Keratinocyte (primary cell): ENCODE measurements at places on chromosomes 2 and 18. TPM values are rescaled to one million over a fixed set of nuclear protein-coding genes. Genes with fewer than 3 reads are reported as not detected.

The SERPINB2 gene
- polyA plus RNA-seq: 555 to 1,052 TPM (median 733 TPM) in 3 replicates

The UCN gene
- polyA plus RNA-seq: 0.08 to 0.59 TPM (median 0.10 TPM) in 3 replicates

The SMAD7 gene
- 9.5 to 12.2 TPM (median 10.7 TPM) in 3 replicates for polyA plus RNA-seq

The SKA1 gene
- polyA plus RNA-seq: 1.1 to 8.4 TPM (median 7.2 TPM) in 3 replicates

The NDUFAF7 gene
- 11.5 to 27.7 TPM (median 20.8 TPM) in 3 replicates for polyA plus RNA-seq

The TPO gene
- polyA plus RNA-seq: 0.04 to 0.07 TPM (median 0.05 TPM) in 3 replicates

The ANTXR1 gene
- 12.8 to 35.9 TPM (median 20.4 TPM) in 3 replicates for polyA plus RNA-seq

The PLCD4 gene
- 10.2 to 15.3 TPM (median 13.2 TPM) in 3 replicates for polyA plus RNA-seq

The ITGB6 gene
- 174 to 197 TPM (median 183 TPM) in 3 replicates for polyA plus RNA-seq

GRCh38 chr18:31990823-31991222 is 27.8 kb upstream of the RNF125 start:
- no peak for DNase-seq
- no peaks in the 10 kb centered on the region for H3K4me1 ChIP-seq

DNA sequence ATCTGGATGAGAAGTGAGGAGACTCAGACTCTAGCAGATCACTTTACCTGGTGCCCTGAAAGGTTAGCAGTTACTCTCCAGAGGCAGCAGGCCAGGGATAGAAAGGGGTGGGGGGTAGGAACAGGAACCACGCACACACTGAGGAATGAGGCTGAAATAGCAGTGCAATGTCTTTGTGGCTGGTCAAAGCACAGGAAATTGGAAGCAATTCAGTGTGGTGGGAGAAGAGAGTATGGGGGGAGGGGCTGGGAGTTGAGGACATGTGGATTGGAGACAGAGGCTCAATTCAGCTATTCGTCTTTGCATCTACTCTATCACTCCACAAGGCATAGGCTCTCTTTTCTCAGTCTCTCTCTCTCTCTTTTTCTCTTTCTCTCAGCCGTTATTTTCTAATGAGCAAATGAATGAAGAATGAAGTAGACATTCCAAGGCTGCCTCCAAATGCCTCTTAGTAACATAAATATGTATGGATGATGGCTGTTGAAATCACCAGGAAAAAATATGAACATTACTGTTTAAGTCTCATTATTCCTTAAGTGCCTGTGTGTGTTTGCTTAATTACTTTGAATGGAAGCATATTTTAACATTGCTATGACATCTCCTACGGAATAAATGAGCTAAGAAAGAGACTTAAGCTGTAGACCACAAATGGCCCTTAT is 979.4 kb downstream of the TSN start:
- no peaks in the 10 kb centered on the region for H3K27me3 ChIP-seq
- H3K4me3 ChIP-seq: no peak overlapping the region
- H3K4me1 ChIP-seq: no peaks in the 10 kb centered on the region
- H3K36me3 ChIP-seq: no peaks in the 10 kb centered on the region
- DNase-seq: no peak

DNA sequence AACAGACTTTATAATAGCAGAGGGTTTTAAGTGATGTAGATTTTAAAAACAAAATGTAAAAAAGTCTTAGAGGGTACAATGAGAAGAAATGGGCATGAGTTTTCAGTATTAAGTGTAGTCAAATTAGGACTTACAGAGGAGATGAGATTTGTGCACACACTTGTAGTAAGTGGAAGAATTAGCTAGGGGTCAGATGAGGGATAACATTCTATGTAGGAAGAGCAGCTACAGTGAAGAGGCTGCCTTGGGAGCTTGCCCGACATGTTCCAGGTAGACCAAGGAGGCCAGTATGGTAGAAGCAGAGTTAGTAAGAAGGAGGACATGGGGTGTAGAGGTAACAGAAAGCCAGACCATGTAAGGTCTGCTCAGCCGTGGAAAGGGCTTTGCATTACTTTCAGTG is 189.2 kb upstream of the DSEL start:
- DNase-seq: no peak
- H3K4me3 ChIP-seq: no peak overlapping the region
- H3K27ac ChIP-seq: no peak overlapping the region
- H3K27me3 ChIP-seq: no peaks in the 10 kb centered on the region

DNA sequence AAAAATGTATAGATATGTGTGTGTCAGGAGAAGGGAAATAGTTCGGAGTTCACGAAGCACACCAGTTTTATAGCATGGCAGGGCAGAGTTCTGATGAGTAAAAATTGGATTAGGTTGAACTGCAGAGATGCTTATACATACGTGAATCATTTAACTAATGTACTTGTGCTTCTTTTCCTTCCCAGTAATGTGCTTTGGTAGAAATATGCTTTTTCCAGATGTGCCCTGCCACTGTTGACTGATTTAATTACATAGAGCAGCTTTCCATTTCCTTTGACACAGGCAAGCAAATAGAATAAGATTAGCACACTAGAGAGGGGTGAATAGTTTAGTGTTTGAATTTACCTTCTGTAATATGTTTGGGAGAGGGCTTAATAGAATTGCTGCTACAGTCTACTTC is 28.9 kb upstream of the ARMC9 start:
- H3K4me1 ChIP-seq: no peaks in the 10 kb centered on the region
- H3K4me3 ChIP-seq: no peak overlapping the region
- H3K27ac ChIP-seq: no peak overlapping the region
- H3K27me3 ChIP-seq: no peaks in the 10 kb centered on the region
- H3K36me3 ChIP-seq: peaks cover 11% of the 10 kb centered on the region

DNA sequence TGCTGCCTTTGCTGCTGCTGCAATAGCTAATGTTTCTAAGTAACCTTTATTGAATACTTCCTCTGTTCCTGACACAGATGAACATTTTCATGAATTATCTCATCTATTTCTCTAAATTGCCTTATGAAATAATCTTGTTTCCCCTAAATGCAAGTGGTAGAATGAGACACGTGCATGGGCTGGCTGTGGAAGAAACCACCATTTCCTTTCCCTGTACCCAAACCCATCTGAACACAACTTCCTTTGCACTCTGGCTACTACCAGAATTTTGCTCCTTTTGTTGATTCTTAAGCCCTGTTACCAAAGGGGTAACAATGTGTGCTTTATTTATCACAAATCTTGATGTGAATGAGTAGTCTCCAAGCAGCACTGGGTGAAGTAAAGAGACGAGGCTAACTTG is 29.2 kb downstream of the AKAIN1 start:
- no peak overlapping the region for H3K4me3 ChIP-seq
- no peaks in the 10 kb centered on the region for H3K4me1 ChIP-seq
- H3K27ac ChIP-seq: no peak overlapping the region
- H3K36me3 ChIP-seq: no peaks in the 10 kb centered on the region

- H3K4me3 ChIP-seq: no peak within 1 kb of the TSS
- no peaks in the 10 kb centered on the region for H3K27me3 ChIP-seq
- H3K36me3 ChIP-seq: no peaks in the 10 kb centered on the region
- H3K27ac ChIP-seq: no peak within 1 kb of the TSS
- no peak for DNase-seq
These were observed at the start of gene KYNU for GRCh38 chr2:142877216-142877838. KYNU (plus strand) TSS chr2:142877664; CDS start chr2:142885368, 7,704 bp downstream.

DNA sequence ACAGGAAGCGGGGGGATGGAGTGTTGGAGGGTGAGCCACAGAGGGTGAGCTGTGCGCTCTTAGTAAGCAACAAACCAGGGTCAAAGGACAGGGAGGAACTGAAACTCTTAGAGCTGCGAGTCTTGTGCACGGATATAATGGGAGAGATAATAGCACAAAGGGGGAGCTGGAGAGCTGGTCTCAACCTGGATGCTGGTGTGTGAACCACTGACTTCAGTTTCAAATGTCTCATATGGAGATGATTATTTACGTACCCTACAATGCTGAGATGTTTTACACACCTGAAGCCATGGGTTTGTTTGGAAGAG is 35.9 kb downstream of the PTGR3 start:
- DNase-seq: no peak
- no peak overlapping the region for H3K4me3 ChIP-seq
- H3K36me3 ChIP-seq: no peaks in the 10 kb centered on the region
- H3K4me1 ChIP-seq: no peaks in the 10 kb centered on the region
- H3K27me3 ChIP-seq: no peaks in the 10 kb centered on the region

DNA sequence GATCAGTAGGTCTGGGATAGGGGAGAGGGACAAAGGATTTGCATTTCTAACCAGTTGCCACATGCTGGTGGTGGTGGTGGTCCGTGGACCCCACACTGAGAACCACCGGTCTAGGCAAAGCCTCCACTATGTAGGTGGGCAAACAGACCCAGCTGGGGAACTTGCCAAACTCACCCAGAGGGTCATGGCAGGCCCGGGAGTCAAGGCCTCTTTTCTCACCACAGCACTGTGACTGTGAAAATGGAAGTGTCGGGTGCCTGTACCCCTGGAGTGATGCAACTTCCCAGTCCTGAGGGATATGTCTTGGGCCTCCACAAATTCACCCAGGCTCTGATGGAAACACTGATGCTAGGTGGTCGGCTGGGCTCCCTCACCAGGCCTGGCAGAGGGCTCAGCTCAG is 101.2 kb upstream of the SMAD2 start:
- DNase-seq: no peak
- H3K27me3 ChIP-seq: no peaks in the 10 kb centered on the region
- no peak overlapping the region for H3K27ac ChIP-seq
- H3K4me3 ChIP-seq: no peak overlapping the region
- H3K36me3 ChIP-seq: no peaks in the 10 kb centered on the region

DNA sequence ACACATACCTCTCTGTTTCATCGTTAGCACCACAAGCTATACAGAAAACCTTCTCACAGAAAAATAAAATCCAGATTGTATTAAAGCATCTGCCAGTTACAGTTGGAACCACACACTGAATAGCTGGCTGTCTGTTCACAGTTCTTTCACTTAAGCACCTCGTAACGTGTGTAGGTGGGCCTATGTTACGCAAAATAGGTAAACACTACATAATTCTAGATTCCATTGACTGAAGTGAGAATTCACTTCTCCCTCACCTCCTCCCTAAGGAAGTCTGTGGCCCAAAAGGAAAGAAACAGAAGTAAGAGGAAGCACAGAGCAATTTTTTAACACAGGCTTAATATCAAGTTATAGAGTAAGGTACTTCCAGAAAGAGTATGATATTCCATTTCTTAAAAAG is 24.9 kb downstream of the PELI1 start:
- no peak for DNase-seq
- H3K4me3 ChIP-seq: no peak overlapping the region
- H3K27ac ChIP-seq: peak overlapping the region; percentile 84
- H3K36me3 ChIP-seq: no peaks in the 10 kb centered on the region
- H3K27me3 ChIP-seq: no peaks in the 10 kb centered on the region

GRCh38 chr2:232973011-232973735 is 39.9 kb downstream of the NGEF start:
- H3K27me3 ChIP-seq: peaks cover 7% of the 10 kb centered on the region
- no peak overlapping the region for H3K27ac ChIP-seq
- H3K4me3 ChIP-seq: no peak overlapping the region
- DNase-seq: no peak
- H3K36me3 ChIP-seq: no peaks in the 10 kb centered on the region

GRCh38 chr2:44545005-44545404 is 183.3 kb downstream of the CAMKMT start:
- no peak for DNase-seq
- no peak overlapping the region for H3K4me3 ChIP-seq
- H3K27ac ChIP-seq: no peak overlapping the region
- H3K4me1 ChIP-seq: peaks cover 27% of the 10 kb centered on the region
- H3K27me3 ChIP-seq: no peaks in the 10 kb centered on the region

- H3K27ac ChIP-seq: no peak overlapping the region
- H3K36me3 ChIP-seq: no peaks in the 10 kb centered on the region
- DNase-seq: no peak
- no peaks in the 10 kb centered on the region for H3K27me3 ChIP-seq
- no peak overlapping the region for H3K4me3 ChIP-seq
These were observed 185.1 kb upstream of the HAAO start for GRCh38 chr2:42977270-42978174.

DNA sequence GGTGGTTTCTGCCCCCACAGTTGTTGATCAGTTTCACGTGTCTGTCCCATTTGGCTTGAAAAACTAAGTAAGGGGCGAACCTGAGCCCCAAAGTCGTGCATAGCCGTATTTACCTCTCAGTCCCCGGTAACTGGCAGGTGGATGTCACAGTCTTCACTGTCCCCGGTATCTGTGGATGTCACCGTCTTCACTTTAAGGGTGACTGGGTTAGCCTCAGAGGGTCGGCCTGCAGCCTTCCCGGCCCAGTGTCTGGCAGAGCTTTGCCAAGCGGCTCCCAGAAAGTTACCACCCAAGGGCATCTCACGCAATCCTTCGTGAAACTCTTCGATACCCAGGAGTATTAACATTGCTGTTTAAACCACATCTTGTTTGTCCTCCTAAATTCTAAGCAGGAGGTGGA is 125.3 kb upstream of the CTDP1 start:
- DNase-seq: no peak
- no peak overlapping the region for H3K27ac ChIP-seq
- no peaks in the 10 kb centered on the region for H3K36me3 ChIP-seq
- peaks cover 8% of the 10 kb centered on the region for H3K27me3 ChIP-seq

GRCh38 chr2:164910101-164910899 is 45.0 kb downstream of the SLC38A11 start:
- no peak for DNase-seq
- H3K4me1 ChIP-seq: peaks cover 18% of the 10 kb centered on the region
- H3K36me3 ChIP-seq: no peaks in the 10 kb centered on the region
- H3K4me3 ChIP-seq: no peak overlapping the region

- peak overlapping the region; percentile 57 for H3K27ac ChIP-seq
- no peaks in the 10 kb centered on the region for H3K36me3 ChIP-seq
- no peak overlapping the region for H3K4me3 ChIP-seq
- peaks cover 24% of the 10 kb centered on the region for H3K4me1 ChIP-seq
- no peaks in the 10 kb centered on the region for H3K27me3 ChIP-seq
These were observed 52.4 kb downstream of the LIMS1 start for GRCh38 chr2:108586631-108587030.

- H3K4me3 ChIP-seq: no peak overlapping the region
- no peak overlapping the region for H3K27ac ChIP-seq
- no peak for DNase-seq
- H3K4me1 ChIP-seq: no peaks in the 10 kb centered on the region
These were observed 34.1 kb downstream of the ITGB6 start for GRCh38 chr2:160165996-160166395.

- no peak overlapping the region for H3K27ac ChIP-seq
- no peaks in the 10 kb centered on the region for H3K36me3 ChIP-seq
- no peaks in the 10 kb centered on the region for H3K4me1 ChIP-seq
- no peaks in the 10 kb centered on the region for H3K27me3 ChIP-seq
These were observed 5.8 kb upstream of the ARL5A start for GRCh38 chr2:151833984-151834383.
